ENCODE measurements at places on chromosomes 3 and 15.
A peak's percentile ranks its signal among the peaks of the same experiment; 100 is the strongest.

GRCh38 chr3:757711-758110, 335.1 kb upstream of the CNTN6 start:
- no peak for DNase-seq

DNA sequence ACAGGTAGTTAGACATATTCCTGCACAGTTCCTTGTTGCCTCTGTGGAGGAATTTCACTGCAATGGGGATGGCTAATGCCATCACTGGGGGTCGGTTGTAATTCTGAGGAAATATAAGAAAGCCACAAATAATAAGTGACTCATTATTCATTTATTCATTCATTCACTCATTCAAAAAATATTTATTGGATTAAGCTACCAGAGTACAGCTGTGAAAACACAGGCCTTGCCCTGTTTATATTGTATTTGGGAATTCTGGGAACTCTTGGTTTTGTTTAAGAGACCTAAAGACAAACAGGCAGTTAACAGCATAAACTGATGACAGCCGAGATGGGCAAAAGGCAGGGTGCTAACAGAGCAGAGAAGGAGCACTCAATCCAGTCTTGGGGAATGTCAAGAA, 23.6 kb downstream of the PTX3 start:
- DNase-seq, result no peak

DNA sequence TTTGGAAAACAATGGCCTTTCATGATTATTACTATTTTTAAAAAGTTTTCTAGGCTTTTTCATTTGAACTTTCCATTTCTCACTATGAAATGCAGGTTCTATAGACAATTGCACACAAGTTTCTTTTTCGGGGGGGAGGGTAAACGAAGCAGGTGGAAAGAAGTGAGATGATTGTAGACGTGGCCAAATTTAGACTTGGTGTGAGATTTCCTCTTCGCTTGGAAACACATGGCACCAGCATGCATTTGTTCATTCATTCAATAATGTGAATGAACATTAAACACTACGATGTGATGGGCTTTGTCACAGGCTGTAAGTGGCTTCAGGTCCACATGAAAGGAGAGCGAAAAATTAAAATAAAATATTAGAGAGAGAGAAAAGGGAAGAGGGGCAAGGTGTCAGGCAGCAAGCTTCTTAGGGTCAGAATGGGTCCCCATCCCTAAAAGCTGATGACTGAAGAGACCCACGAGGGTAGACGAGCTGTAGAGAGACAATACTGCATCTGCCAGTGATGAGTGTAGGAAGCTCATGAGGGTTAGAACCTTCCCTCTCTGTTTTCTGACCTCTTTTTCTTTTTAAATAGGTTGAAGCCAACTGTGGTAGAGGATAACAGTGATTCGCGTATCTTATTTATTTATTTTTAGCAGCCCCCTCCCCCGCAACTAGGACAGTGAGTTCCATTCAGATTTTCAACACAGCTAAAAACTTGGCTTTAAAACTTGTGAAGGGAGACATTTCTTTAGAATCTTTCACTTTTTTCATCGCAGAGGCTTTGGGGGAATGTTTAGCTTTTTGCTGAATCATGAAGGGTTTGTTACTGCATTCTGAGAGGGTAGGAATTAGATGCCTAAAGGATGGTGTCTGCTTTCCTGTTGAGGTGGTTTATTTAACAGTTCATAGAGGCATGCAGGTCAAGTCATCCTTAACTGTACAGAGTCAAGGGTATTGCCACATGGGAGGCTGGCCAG, 36.2 kb downstream of the GAP43 start:
- DNase-seq, result no peak

DNA sequence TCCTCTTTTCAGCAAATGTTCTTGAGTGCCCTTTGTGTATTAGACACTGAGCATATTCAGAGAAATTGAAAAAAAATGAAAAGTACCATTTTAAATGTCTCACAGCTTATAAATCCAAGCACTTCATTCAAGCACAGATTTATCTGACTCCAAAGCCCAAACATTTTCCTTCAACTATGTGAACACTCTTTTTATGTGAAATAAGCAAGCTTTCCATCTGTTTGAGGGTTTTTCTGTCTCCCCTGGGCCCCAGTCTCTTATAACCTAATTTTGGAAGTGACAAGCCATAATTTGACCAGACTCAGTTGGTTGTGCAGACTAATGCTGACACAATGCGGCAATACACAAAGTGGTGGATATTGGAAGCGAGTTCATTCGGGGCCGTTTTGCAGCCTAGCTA, 170.3 kb downstream of the CNTN6 start:
- no peak for DNase-seq

DNA sequence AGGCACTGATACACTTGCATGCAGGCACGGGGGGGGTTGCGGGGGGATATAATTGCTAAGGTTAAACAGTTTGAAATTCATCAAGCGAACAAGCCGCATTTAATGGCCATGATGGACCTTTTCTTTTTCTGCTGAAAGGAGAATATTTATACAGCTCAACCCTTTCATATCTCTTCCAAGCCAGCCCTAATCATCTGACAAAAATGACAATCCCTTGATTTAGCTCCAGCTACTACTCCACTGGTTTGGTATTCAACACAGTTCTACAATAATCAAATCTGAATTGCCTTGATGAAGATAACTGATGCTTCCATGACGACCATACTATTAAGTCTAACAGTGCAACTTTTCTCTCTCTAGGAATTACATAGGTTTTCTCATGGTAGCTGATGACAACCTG, 374.9 kb downstream of the PLCL2 start:
- DNase-seq, result no peak

GRCh38 chr3:64049136-64049535, 25.8 kb upstream of the PSMD6 start:
- DNase-seq, result no peak

- DNase-seq, result no peak
These were observed 239.8 kb downstream of the ITPR1 start for GRCh38 chr3:4732925-4733324.

- no peak for DNase-seq
These were observed 7.3 kb upstream of the TPM1 start for GRCh38 chr15:63035253-63035652.

- DNase-seq, result no peak
These were observed 5.3 kb upstream of the KIF7 start for GRCh38 chr15:89660556-89660955.

DNA sequence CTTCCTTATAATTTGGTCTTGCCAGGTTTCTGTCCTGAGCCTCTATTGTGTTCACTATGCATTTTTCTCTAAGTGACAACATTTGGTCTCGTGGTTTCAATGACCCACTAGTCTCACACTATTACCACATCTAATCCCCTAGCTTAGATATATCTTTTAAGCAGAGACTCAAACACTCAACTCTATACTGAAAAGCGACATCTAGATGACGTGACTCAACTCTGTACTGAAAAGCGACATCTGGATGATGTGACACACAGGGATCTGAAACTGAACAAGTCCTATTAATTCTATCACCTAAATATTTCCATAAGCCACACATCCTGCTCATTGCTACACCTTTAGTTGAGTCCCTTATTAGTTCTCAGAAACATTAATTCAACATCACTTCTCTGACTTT, 141.7 kb upstream of the MBNL1 start:
- DNase-seq, result no peak

DNA sequence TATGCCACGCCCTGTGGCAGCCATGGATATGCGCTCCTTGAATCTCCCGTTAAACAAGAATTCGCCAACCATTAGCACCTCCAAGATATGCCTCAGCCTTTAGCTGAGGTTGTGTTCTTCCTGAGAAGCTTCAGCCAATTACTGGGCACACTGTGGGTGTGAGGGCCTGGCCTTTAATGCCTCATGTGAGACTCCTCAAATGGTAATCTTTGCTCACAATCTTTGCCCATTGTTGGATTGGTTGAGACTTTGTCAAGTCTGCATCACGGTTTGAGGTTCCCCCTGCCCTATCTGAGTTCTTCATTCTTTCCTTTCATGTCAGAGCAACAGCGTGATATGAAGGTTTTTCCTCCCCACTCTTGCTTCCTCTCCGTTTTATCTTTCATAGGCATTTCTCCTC, 108.1 kb upstream of the CCDC54 start:
- no peak for DNase-seq

DNA sequence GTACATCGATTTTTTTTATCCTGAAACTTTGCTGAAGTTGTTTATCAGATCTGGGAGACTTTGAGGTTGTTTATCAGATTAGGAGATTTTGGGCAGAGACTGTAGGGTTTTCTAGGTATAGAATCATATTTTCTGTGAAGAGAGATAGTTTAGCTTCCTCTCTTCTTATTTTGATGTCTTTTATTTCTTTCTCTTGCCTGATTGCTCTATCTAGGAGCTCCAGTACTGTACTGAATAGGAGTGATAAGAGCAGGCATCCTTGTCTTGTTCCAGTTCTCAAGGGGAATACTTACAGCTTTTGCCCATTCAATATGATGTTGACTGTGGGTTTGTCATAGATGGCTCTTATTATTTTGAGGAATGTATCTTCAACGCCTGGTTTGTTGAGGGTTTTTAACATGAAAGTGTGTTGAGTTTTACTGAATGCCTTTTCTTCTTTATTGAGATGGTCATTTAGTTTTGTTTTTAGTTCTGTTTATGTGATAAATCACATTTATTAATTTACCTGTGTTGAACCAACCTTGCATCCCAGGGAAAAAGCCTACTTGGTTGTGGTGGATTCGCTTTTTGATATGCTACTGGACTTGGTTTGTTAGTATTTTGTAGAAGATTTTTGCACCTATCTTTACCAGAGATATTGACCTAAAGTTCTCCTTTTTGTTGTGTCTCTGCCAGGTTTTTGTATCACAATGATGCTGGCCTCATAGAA, 14.9 kb upstream of the DNAAF4 start:
- DNase-seq, result no peak

DNA sequence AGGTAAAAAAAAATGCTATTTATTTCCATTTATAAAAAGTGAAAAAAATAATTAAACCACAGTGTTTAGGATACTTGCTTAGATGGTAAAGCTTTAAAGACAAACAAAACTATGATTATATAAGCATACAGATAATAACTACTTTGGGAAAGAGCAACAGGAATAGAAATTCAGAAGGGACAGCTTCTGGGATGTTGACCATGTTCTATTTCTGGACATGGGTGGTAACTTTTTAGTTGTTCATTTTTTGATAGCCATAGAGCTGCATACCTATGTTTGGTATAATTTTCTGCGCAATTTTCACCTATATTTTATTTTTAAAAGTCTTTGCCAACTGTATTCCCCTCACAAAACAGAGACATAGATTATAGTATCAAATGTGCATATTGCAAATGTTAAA, 572.0 kb upstream of the NR2F2 start:
- no peak for DNase-seq

- DNase-seq, result peak; percentile 44
These were observed 58.2 kb downstream of the RAB7A start for GRCh38 chr3:128784232-128784631.

DNA sequence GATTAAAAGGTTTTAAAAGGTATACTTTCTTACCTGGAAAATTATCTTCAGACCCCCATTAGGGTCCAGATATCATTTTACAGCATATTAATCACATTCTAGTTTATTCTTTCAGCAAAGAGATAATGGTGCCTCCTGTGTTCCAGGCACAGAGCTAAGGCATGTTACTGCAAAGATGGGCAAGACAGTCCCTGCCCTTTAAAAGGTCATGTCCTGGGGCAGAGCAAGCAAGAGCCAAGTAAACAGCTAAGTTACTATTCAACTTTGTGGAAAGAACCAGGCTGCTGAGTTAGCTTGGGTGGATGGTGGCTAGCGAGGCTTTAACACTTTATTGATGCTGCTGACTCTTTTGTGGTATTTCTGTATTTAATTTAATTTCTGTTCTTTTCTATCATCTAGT, 75.0 kb downstream of the LRRC28 start:
- DNase-seq, result no peak

DNA sequence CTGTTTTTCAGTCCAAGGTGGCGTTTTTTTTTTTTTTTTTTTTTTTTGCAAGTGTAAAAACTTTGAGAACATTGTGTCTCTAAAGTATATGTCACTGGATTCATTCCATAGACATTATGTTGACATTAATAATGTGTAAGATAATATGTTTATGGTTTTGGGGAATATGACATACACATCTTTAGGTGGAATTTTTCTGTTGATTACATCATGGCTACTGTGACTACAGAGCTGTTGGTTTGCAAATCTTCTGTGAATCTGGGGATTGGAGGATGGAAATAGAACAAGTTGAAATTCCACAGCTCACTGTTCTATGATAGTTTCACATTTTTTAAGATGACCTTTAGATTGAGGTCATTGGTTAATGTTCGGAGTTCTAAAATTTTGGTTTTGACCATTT, 24.4 kb upstream of the PLSCR2 start:
- no peak for DNase-seq

DNA sequence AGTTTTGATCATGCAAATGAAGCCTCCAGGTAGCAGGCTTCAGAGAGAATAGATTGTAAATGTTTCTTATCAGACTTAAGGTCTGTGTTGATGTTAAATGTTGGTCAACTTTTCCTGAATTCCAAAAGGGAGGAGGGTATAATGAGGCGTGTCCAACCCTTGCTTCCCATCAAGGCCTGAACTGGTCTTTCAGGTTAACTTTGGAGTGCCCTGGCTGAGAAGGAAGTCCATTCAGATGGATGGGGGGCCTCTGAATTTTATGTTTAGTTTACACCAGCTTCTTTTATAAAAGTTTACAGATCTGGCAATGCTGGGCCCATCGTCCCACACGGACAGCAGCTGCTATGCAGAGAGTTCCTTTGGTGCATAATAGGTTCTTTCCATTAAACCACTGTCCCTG, 8.9 kb downstream of the CCDC13 start:
- no peak for DNase-seq

DNA sequence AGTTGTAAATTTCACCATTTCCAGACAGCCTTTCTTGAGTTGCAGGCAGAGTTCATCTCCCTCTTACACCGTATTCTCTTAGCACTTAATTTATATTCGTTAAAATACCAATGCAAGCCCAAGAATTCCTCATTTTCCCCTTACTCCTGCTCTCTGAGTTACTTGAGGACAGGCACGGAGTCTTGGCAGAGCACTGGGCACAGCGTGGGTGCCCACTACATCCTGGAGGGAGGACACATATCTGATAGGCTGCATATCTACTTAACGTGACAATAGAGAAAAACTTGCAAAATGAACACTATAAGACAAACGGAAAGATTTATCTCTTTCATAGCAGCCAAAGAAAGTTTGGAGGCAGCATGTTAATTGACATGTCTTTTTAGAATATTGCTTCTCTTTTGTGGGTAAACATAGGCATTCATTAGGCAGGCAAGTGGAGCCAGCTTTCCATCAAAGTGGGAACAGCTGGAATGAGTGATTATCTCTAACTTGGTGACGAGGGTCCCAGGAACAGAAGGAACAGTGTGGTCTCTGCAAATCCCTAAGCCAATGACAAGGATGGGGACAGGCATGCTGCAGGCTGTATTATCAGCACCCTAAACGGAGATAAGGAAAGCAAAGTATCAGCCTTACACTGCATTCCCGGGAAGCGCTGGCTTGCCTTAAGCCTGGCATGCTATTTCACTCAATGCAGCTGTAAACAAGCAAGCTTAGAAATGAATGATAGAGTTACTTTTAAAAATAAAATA, 116.5 kb downstream of the RTP4 start:
- no peak for DNase-seq

GRCh38 chr15:64144565-64145281, 6.8 kb upstream of the SNX22 start:
- DNase-seq, result no peak

Data from CD4-positive, alpha-beta T cell treated with Interleukin-2 at 100 ng/mL for 4 hours (primary cell).